ELR (cell line): ENCODE measurements at places on chromosomes 12 and 14.

DNA sequence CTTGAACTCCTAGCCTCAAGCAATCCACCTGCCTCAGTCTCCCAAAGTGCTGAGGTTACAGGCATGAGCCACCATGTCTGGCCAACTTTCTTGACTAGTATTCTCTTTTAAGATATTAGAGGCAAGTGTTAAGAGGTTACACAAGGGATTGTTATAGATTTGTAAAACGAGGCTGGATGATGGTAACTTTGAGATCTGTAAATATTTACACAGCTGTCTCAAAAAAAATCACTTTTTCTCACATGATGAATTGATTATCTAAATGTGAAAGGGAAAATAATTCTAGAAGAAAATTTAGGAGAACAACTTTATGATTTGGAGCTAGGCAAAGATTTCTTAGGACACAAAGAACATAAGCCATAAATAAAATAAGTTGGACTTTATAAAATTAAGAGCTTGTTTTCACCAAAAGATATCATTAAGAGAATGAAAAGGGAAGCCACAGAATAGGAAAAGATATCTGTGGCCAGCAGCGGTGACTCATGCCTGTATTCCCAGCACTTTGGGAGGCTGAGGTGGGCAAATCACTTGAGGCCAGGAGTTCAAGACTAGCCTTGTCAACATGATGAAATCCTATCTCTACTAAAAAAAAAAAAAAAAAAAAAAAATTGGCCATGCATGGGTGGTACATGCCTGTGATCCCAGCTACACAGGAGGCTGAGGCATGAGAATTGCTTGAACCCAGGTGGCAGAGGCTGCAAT is 77.4 kb downstream of the BBS10 start:
- no peak for DNase-seq

- DNase-seq = peak; percentile 70
Measured at GRCh38 chr12:15220915-15221885, at the start of gene RERG. TSS of gene RERG (minus strand) at chr12:15221417. CDS start at chr12:15217489, 3,928 bp downstream.

GRCh38 chr12:59499774-59500173 is 96.1 kb upstream of the SLC16A7 start:
- no peak for DNase-seq

- peak; percentile 66 for DNase-seq
Measured at GRCh38 chr14:58747181-58747580, 109.4 kb downstream of the DACT1 start.

DNA sequence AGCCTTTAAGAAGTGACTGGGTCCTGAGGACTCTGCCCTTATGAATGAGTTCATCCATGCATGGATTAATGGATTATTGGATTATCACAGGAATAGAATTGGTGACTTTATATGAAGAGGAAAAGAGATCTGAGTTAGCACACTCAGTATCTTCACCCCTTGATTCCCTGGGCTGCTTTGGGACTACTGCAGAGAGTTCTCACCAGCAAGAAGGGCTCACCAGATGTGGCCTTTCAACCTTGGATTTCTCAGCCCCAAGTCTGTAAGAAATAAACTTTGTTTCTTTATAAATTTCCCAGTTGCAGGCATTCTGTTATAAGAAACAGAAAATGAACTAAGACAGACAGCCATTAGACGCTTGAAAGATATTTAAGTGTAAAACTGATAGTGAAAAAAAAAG is 509.2 kb downstream of the FLRT2 start:
- no peak for DNase-seq

- no peak for DNase-seq
Measured at GRCh38 chr14:98955741-98956070, 316.3 kb downstream of the BCL11B start.

GRCh38 chr14:88140874-88141273 is 135.9 kb downstream of the GPR65 start:
- DNase-seq = no peak
